Mesenteric fat pad (tissue), 1 donor: ENCODE measurements at places on chromosomes 16 and 17.

DNA sequence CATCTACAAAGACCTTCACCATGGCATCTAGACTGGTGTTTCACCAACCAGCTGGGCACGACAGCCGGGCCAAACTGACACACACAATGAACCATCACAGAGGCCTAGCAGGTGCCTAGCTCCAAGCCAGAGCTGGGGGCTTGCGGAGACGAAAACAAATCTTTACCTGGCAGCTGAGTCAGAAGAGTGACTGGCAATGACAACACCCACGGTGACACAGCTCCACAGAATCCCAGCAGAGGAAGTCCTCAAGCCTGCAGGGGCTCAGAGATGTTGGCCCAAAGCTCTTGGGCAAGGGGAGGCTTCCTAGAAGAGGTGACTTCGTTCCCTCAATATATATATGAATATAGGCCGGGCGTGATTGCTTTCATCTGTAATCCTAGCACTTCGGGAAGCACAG, 5.1 kb downstream of the MMP25 start:
- no peak for DNase-seq

- DNase-seq: no peak
Observed at GRCh38 chr17:17729620-17730249, 48.5 kb downstream of the RAI1 start.

DNA sequence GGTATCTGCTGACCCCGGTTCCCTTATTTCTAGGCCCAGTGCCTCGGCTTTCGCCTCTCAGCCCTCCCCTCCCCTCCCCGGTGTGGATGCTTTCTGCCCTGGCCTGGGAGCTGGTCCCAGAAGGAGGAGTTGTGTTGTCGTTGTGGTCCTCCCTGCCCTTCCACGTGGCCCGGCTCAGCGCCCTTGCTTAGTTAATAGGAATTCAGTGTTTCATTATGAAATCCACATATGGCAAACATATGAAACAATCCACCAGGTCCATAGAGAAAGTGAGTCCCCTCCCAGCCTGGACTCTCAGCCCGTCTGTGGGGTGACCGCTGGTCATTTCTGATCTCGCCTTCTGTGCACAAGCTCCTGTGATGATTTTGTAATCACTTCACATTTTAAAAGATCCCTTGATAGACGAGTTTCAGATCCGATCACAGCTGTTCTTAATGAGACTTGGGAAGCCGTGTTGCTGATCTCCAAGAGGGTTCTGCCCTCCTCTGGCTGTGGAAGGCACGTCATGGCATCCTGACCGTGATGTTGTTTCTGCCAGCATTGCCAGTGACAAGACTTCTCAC, 112.1 kb downstream of the BANP start:
- no peak for DNase-seq

GRCh38 chr16:2007081-2007836, 2.4 kb downstream of the ZNF598 start:
- DNase-seq: no peak

- DNase-seq: no peak
Observed at GRCh38 chr16:61413021-61413420, 623.2 kb downstream of the CDH8 start.

- DNase-seq: no peak
Observed at GRCh38 chr17:83198366-83199341, 119.2 kb downstream of the METRNL start.

DNA sequence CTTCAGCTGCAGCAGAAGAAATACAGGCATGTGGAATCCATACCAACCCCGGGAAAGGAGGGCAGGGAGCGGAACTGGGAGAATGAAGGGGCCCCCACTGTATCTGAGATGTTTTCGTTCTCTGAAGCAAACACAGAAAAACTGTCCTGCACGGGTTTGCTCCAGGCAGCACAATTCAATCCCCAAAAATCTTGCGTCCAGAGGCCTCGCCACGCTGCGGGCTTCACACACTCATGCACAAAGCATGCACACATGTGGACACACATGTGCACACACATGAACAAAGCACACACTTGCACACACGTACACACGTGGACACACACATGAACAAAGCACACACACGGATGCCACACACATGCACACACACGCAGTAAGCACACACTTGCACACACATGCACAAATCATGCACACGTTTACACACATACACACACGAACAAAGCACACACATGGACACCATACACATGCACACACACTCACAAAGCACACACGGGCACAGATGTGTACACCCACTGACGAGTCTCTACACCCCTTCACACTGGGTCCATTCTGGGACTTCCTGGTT, 27.3 kb downstream of the COX4I1 start:
- no peak for DNase-seq

GRCh38 chr17:35183332-35183731, 10.9 kb downstream of the SLC35G3 start:
- no peak for DNase-seq

DNA sequence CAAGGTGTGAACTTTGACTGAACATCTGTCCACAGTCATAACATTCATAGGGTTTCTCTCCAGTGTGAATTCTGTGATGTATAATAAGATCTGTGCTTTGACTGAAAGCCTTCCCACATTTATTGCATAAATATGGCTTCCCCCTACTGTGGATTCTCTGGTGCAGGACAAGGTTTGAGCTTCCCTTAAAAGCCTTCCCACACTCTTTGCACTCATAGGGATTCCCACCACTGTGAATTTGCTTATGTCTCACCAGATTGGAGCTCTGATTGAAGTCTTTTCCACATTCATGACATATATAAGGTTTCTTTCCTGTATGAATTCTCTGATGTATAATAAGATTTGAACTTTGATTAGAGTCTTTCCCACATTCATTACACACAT, 8.3 kb downstream of the ZNF594 start:
- no peak for DNase-seq

DNA sequence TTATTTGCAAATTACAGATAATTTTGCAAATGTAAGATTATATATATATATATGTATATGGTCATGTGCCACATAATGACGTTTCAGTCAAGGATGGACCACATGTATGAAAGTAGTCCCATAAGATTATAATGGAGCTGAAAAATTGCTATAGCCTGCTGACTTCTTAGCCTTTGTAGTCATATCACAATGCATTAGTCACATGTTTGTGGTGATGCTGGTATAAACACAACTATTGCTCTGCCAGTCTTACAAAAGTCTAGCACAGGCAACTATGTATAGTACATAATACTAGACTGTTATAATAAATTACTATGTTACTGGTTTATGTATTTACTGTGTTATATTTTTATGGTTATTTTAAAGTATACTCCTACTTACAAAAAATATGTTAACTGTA, 444.3 kb downstream of the KCNJ2 start:
- no peak for DNase-seq

- DNase-seq: no peak
Observed at GRCh38 chr17:71110326-71110725, 941.0 kb downstream of the KCNJ2 start.

DNA sequence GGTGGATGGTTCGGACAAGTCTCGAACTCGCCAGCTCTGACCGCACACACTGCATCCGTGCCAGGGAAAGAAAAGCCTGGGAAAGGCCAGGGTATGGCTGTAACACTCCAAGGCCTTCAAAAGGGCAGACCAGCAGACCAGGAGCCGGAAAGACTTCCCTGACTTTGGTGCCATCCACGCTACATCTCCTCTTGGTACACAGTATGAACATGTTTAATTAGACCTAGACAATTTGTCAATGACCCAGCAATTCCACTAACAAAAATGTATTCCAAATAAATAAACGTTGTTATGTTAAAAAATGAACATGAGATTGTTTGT, 637 bp upstream of the HDAC5 start:
- no peak for DNase-seq

GRCh38 chr17:39244016-39244599, 18.4 kb upstream of the STAC2 start:
- DNase-seq: peak; percentile 74

DNA sequence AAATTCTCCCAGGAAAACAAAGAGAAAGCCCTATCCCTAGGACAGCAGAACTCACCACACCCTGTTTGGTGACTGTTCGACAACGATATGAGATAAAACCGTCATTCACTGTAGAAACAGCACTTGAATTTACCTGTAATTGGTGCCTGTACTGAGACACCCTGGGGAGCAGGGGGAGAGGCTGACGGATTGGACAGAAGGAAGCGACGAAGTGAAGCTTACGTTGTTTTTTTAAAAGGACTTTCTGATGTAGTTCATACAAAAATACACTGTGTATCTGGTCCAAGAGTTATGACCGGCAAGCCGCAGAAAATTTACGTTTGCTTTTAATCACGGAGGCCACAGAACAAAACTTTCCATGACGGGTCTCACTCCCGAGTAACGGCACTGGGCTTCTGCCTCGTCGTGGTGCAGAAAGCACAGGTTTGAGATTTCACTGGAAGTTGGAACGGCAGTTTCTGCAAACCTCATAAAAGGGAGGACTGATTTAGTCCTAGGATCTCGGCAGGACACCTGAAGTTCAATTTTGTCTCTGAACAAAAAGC, 9.7 kb downstream of the NXN start:
- no peak for DNase-seq

DNA sequence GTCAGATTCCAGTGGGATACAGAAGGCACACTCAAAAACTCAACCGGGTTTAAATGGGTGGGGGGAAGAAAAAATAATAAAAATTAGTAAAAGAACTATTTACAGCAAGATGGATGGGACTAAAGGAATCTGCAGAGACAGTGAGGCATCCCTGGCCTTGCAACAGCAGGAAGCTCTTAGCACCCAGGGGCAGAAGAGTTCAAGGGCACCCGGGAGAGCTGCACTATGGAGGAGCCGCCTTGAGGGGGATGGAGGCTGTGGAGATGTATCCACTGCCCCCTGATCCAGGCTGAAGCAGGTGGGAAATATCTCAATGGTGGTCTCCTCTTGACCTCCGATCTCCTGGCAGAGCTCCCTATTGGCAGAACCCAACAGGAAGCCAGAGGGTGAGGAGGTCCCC, 69.4 kb upstream of the NFAT5 start:
- no peak for DNase-seq

- no peak for DNase-seq
Observed at GRCh38 chr17:45656527-45657181, 127.5 kb upstream of the CRHR1 start.

DNA sequence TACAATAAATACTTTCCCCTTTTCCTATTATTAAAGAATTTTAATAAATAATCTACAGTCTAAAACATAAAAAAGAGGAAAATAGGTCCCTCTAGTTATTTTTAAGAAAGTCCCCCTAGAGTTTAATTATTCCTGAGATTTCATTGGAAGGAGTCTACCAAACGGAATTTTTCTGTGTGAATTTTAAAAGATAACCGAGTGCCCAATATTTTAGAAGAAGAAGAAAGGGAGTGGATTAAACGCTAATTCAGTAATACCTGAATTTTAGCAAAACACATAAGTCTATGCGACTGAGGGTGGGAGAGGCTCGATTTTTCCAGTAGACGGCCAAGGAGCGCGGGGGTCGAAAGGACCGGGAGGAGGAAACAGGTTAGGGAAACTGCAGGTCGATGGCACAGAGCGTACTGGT, 2.2 kb downstream of the HOXB2 start:
- DNase-seq: no peak

DNA sequence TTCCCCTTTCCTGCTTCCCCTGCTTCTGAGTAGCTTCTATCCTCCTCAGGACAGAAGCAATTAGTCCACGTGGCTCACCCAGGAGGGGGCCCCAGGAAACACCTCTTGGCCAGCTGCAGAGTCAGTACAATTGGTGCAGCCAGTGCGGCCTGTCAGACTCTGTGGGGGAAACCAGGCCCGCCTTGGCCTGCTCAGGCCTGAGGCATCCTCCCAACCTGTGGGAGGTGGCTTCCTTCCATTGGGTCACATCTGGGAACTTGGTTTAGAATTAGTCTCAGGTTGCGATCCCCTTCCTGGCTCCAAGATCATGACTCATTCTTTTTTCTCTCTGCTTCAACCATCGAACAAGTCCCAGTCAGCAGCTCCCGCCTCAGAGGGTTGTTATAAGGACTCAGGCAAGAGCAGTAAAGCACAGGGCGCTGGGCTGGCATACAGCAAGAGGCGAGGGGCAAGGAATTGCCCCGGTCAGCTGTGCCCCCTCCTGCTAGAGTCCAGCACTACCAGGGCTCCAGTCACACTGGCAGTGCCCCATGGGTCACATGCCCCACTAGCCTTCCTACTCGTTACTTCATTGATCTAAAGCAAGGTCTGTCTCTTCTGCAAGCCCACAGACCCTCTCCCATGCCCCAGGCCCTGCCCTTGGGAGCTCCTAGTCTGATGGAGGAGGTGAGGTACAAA, 8.1 kb upstream of the EPX start:
- no peak for DNase-seq

DNA sequence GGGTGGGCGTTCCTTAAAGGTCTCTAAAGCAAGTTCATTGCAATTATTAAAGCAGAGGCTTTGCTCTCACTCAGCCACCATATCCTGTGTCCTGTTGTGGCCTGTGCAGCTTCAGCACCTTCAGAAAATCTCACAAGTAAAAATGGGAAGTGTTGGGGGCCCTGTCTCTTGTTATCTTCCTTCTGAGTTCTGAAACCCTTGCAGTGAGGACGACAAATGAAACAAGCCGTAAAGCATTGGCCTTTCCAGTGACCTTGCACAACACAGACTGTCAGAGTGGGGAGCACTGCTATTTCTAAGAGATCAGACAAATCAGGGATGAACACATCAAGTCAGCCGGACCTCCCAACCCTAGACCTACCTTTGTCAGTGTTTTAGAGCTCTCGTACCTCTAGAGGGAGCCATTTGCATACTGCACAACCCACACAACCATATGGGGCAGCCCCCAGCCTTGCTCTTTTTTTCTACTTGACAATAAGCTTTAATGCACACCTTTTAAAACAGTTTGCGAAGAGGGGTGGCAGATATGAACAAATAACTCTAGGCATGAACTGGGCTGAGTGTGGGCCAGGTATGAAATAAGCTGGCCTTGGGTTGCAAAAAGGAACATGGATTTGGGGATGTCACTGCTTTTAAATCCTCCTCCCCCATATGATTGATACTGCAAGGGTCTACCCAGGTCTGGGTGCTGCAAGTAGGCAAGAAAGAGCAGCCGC, 89.8 kb downstream of the KATNIP start:
- no peak for DNase-seq

DNA sequence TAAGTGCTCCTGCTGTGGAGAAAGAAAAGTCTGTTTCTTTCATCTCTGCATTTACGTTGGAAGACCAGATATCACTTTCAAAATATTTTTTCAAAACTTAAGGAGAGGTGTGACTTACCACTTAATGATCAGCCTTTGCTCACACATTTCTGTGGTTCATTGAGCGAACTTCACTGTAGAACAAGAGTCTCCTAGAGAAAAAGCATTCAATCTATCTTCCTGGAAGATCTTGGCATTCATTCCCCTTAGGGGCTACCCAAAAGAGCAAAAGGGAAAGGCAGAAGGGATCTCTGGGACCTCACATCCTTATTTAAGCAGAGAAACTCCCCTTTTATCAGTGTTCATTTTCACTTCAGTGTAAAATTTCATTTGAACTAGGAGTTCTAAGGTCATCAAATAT, 61.2 kb downstream of the HS3ST3A1 start:
- no peak for DNase-seq

DNA sequence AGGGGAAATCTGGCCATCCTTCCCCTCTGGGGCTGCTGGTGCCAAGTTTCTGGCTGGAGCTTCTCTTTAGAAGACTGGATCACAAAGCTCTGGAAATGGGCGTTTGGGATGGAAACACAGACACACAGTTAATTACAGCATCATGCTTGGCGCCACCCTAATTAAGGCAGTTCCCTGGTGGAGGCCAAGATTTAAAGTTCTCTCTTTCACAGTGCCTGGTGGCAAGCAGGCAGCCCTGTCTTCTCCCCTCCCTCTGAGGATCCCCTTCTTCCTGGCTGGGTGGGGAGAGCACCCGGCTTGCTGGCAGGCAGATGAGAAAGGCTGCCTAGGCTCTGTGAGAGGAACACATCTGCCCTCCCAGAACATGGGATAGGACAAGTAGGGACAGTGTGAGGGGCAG, 59.0 kb upstream of the NKD1 start:
- no peak for DNase-seq
